Esophagus muscularis mucosa (tissue), 4 donors: ENCODE measurements at places on chromosomes 7 and 10. TPM values are rescaled to one million over a fixed set of nuclear protein-coding genes. Genes with fewer than 3 reads are reported as not detected.

DNA sequence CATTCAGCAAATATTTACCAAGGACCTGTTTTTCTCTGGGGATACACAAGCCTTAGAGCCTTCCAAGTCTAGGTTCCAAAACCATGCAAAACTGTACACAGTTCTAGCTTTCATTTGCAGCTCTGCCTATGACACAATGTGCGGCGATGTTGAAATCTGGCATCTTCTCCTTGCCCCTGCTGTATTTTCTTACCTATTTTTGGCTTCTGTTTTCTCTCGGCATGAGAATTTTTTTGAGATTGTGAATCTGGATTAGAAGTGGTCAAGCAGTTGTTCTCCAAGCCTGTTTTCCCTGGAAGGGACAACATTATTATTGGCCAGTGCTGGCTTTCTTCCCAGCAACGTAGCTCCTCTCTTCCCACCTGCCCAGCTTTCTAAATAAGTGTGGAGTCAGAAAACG, 176.3 kb downstream of the CREB5 start:
- DNase-seq: no peak

The GDF10 gene
- total RNA-seq: 32.0 TPM

The TSPAN14 gene
- 45.3 TPM for total RNA-seq

- DNase-seq: no peak
Observed at GRCh38 chr10:6280291-6280690, 77.6 kb downstream of the PFKFB3 start.

GRCh38 chr10:131003455-131003854, 308.1 kb downstream of the TCERG1L start:
- no peak for DNase-seq

GRCh38 chr10:71854031-71854430, 3.0 kb upstream of the PSAP start:
- DNase-seq: no peak
